Keratinocyte (primary cell): ENCODE measurements at places on chromosomes 5 and 9.

- no peak for DNase-seq
These were observed 140.8 kb downstream of the C9orf152 start for GRCh38 chr9:110066929-110067716.

DNA sequence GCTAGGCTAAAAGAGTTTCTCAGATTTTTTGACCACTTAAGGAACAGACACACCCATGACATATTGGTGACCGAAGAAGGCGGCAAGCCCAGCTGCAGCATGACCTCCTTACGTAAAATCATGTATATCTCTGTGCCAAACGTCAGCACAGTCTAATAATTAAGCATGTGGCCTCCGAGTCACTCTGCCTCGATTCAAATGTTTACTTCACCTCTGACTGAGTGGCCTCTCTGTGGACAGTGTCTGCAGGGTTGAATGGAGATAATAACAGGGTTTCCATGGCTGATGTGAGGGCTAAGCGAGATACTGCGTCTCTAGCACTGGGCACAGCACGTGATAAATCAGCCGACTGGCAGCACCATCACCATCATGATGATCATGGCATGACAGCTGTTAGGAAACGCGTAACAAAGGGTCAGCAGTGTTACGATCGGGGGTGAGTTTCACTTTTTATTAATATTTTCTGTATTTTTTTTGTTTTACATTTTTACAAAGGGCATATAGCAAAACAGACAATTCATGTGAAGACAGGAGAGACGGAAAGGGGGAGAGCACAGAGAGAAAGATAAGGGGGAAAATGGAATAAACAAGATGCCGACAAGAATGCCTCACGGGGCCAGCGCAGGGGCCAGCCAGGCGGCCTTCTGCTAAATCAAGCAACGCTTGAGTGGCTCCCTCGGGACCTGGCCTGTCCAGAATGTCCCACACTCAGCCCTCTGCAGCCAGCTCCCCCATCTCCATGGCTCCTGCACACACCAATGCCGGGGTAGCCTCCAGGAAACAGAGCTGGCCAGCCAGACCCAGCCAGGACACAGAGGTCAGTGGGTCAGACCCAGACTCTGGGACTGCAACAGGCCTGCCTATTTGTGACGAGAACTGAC, 60.3 kb downstream of the ADAMTS2 start:
- DNase-seq: no peak

DNA sequence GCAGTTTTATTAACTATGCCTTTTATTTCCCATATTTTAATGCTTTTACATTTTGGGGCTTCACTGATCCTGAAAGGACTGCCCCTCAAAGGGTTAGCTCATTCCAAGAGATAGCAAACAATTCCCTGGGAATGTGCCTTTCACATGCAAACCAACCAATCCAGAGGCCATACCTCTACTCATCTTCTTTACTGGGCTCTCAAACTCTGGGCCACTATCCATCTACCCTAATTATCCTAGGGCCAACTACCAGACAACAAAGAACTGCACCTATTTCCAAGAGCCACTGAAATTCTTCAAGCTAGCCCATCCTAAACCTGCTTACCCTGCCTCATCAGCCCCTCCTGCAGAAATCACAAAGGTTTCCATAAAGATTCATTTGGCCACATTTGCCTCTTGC, 364.7 kb downstream of the CDH12 start:
- no peak for DNase-seq

DNA sequence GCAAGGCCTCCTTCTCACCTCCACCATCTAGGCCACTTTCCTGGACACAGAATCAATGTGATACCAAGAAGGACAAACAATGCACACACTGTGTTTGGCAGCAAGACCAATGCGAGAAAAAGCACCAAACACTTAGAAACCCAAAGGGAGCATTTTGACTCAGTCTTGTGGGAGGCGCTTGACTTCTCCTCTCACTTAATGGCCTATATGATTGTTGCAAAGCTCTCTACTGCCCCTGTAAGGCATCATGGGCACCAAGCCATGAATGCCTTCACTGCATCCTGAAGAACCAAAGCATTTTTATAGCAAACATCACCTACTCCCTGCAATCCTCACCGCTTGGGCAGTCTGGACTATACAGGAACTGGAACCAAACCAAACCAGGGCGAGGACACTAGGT, 57.5 kb downstream of the CDH6 start:
- DNase-seq: no peak

DNA sequence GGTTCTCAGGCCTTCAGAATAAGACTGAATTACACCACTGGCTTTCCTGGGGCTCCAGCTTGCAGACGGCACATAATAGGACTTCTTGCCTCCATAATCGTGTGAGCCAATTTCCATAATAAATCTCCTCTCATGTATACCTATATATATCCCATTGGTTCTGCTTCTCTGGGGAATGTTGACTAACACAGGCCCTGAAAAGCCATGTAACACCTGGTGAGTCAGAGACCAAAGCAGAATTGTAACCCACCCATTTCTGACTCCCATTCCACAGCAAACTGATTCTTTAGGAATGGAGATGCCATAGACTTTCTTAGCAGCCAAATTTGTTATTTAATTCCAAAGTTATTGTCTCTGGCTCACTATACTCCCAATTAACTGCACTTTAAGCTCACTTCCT, 85.4 kb upstream of the AGXT2 start:
- no peak for DNase-seq

- DNase-seq: peak; percentile 46
These were observed 29.5 kb downstream of the MTAP start for GRCh38 chr9:21831841-21832509.

DNA sequence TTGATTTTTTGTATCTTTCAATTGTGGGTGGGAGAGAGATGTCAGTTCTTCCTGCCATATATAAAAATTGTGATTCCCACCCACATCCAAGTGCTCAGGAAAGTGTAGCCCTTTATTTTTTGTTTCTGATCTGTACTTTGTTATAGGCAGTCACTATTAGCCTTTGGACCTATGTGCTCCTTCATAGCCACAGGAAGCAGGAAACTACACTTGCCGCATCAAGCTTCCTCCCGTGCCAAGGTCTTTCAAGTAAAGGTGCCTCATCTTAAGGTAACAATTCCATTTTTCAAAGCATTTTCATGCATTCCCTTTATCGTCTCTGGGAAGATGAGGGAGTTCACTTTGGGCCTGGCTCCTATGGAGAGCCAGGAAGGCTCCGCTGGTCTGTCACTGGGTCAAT, 339.0 kb downstream of the DIRAS2 start:
- DNase-seq: no peak

- DNase-seq: no peak
These were observed 1646.1 kb upstream of the CDH6 start for GRCh38 chr5:29547236-29547865.

GRCh38 chr5:159881967-159882366, 34.3 kb upstream of the ADRA1B start:
- DNase-seq: no peak

- no peak for DNase-seq
These were observed 686.5 kb upstream of the COX7C start for GRCh38 chr5:85931220-85931619.

DNA sequence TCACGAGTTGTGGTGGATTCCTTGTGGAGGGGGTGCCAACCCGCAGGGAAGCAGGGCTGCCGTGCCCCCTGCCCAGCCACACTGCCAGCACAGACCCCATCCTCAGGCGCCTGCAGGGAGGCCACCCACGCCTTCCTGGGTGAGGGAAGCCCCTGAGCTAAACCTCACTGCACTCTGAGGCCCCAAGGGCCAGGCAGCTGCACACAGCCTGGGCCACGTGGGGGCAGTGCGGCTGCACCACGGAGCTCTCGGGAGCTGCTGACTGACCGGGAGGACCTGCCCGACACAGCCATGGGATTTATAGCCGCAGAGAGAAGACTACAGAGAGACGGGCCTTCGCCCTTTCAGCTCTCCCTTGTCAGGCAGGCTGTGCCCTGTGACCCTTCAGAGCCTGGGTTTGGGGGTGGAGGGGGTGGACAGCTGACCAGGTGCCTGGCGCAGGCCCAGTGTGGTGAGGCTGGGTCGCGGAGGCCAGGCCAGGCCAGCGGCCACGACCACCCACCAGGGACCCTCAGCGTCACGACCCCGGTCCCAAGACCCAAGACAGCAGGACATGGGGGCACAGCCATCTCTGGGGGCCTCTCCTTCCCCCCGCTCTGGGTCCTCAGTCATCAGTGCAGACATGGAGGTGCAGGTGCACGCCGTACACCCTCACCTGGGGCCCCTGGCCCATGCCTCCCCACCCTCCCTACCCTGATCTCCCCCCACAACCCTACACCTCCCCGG, 4.3 kb upstream of the AHRR start:
- no peak for DNase-seq

GRCh38 chr5:1914471-1914870, 31.7 kb upstream of the IRX4 start:
- DNase-seq: no peak

DNA sequence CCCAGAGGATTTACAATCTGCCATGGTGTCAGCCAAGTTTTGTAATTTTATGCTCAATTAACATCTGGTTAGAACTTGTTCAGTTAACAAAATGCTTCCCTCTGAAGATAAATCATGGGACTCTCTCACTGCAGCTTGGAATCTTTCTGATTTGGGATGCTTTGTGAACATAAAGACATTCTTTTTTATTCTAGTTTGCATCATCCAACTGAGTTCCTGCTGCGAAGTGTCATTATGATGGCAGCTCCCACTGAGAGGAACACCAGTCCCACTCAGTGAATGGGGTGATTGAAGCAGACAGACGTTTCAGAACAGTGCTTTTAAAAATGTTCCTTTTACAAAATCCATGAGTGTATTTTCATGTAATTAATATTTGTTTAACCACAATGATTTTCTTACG, 863.8 kb downstream of the TLE4 start:
- DNase-seq: no peak

GRCh38 chr5:19322716-19323485, 665.1 kb downstream of the CDH18 start:
- peak; percentile 77 for DNase-seq

- DNase-seq: no peak
These were observed 28.1 kb downstream of the CPEB4 start for GRCh38 chr5:173916233-173916632.

DNA sequence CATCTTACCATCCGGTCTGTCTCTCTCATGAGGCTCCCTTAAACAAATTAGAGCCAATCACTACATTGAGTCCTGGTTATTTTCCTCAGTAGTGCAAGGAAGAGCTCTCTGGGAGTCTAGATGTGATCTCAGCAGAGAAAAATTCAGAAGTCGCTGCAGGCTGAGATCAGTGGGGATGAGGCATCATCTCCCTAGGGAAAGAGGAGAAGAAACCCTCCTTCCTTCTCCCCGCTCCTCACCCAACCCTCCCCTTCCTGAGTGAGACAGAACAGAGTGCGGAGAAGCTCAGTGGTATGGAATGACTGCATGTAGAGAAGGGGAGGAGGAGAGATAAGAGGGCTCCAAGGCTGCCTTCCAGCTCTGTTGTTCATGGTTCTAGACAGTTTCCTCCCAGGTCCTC, 80.5 kb downstream of the PAPPA start:
- peak; percentile 65 for DNase-seq

GRCh38 chr9:20640331-20641187, 18.3 kb upstream of the MLLT3 start:
- no peak for DNase-seq

DNA sequence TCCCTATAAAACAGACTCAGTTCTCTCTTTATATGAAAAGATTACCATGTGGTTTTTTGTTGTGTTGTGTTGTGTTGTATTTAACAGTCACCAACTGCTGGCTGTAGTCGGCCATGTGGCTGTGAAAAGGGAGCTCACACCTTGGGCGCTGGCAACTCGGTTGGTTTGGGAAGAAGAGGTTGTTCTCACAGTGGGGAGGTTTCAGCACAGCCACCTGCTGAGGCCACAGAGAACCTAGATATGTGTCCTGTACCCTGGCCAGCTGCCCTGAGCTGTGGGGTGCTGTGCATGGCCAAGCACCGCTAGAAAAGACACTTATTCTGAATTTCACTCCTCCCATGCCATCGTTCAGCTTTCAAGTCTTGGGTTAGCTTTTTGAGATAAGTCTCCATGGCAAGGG, 58.8 kb downstream of the SYK start:
- DNase-seq: no peak

GRCh38 chr9:9016597-9016996, 1217.0 kb upstream of the DMAC1 start:
- DNase-seq: no peak

GRCh38 chr9:110926828-110927487, 111.3 kb downstream of the LPAR1 start:
- DNase-seq: no peak

GRCh38 chr5:149855366-149855765, 89.2 kb downstream of the PDE6A start:
- no peak for DNase-seq

DNA sequence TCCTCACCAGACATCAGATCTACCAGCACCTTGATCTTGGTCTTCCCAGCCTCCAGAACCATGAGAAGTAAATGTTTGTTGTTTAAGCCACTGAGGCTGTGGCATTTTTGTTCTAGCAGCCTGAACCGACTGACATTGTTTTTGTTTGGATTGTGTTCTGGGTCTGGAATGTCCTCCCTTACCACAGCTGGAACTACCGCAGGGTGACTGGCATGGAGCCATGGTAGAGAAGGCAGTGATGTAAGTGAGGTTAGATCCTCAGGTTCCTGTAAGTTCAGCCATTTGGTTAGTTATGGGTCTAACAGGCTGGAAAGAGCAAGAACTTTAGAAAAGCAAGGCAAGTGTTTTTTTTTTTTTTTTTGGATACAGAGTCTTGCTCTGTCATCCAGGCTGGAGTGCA, 209.3 kb downstream of the DAB2IP start:
- DNase-seq: no peak

DNA sequence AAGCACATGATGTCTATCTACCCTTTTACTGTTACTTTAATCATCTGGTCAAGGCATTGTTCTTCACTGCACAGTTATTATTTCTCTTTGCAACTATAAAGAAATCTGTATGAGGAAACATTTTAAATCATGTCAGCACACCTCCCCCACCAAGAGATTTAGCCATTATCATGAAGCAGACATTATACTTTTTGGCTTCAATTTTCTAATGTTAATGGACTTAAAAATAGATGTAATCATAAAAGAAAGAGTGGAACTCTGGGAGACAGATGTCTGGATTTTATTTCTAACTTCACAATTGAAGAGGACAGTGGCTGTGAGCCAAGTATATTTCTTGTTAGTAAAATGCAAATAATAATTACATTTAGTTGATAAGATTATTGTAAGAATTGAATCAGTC, 932.4 kb downstream of the TAF11L14 start:
- no peak for DNase-seq

- DNase-seq: no peak
These were observed 11.0 kb upstream of the HAPLN1 start for GRCh38 chr5:83731638-83732037.

GRCh38 chr9:128684065-128684324, 5.0 kb upstream of the SET start:
- DNase-seq: no peak

DNA sequence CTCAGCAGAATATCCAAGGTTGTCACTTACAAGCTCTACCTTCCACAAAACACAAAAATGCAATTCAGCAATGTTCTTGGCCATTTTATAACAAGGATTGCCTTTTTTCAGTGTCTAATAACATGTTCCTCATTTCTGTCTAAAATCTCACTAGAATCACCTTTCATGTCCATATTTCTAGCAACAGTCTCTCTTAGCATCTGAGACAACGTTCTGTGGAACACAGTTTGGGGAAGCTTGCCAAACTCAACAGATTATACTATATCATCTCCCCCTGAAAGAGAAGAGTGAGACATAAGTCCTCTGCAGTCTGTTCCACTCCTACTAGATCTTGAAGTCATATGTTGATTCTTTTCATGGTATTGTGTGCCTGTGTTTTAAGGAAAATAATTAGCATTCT, 70.7 kb downstream of the F2RL2 start:
- no peak for DNase-seq
